ENCODE measurements at places on chromosomes 7 and 10. TPM values are rescaled to one million over a fixed set of nuclear protein-coding genes. Genes with fewer than 3 reads are reported as not detected.

The EIF3A gene
- total RNA-seq: 169 TPM

The IFIT3 gene
- 6.7 TPM for total RNA-seq

The IFIT2 gene
- 1.9 TPM for total RNA-seq

The TMEM139 gene
- not detected for total RNA-seq

The ECHDC3 gene
- 8.9 TPM for total RNA-seq

The SPDYE9 gene
- total RNA-seq: not detected

The ADCYAP1R1 gene
- 0.11 TPM for total RNA-seq

The CDCA7L gene
- total RNA-seq: 89.2 TPM

The PNLIPRP3 gene
- total RNA-seq: not detected

The ANKRD61 gene
- total RNA-seq: 1.1 TPM

- H3K27ac ChIP-seq: no peak overlapping the region
- DNase-seq: no peak
- no peaks in the 10 kb centered on the region for H3K36me3 ChIP-seq
- H3K4me3 ChIP-seq: no peak overlapping the region
- peaks cover 12% of the 10 kb centered on the region for H3K4me1 ChIP-seq
Observed at GRCh38 chr10:110356628-110357245, 52.0 kb upstream of the SMNDC1 start.

GRCh38 chr10:25852364-25852941 is 81.6 kb upstream of the MYO3A start:
- no peaks in the 10 kb centered on the region for H3K36me3 ChIP-seq
- H3K27me3 ChIP-seq: no peaks in the 10 kb centered on the region
- H3K4me1 ChIP-seq: peaks cover 19% of the 10 kb centered on the region
- no peak overlapping the region for H3K4me3 ChIP-seq
- H3K27ac ChIP-seq: no peak overlapping the region

GRCh38 chr7:25024066-25024465 is 44.1 kb upstream of the OSBPL3 start:
- no peaks in the 10 kb centered on the region for H3K4me1 ChIP-seq
- H3K4me3 ChIP-seq: no peak overlapping the region
- H3K27ac ChIP-seq: no peak overlapping the region
- no peaks in the 10 kb centered on the region for H3K36me3 ChIP-seq
- H3K27me3 ChIP-seq: no peaks in the 10 kb centered on the region

DNA sequence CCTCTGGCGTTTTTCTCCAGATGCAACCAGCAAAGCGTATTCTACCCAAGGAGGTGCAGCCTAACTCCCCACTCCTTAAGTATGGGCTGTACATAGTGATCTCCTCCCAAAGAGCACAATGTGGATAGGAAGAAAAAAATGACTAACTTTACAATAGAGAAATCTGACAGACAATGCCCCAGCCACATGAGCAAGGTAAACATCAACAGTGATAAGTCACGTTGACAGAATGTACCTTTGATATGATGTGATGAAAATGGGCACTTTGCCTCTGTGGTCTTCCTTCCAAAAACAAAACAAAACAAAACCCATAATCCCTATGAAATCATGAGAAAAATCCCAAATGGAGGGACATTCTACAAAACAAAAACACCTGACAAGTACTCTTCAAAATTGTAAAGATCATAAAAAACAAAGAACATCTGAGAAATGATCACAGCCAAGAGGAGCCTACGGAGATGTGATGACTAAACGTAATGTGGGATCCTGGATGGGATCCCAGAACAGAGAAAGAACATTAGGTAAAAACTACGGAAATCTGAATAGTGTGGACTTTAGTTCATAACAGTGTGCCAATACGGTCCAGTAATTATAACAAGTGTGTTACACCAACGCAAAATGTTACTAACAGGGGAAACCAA is 50.6 kb downstream of the ABLIM1 start:
- H3K36me3 ChIP-seq: no peaks in the 10 kb centered on the region
- no peak overlapping the region for H3K27ac ChIP-seq
- DNase-seq: no peak
- H3K4me3 ChIP-seq: no peak overlapping the region

DNA sequence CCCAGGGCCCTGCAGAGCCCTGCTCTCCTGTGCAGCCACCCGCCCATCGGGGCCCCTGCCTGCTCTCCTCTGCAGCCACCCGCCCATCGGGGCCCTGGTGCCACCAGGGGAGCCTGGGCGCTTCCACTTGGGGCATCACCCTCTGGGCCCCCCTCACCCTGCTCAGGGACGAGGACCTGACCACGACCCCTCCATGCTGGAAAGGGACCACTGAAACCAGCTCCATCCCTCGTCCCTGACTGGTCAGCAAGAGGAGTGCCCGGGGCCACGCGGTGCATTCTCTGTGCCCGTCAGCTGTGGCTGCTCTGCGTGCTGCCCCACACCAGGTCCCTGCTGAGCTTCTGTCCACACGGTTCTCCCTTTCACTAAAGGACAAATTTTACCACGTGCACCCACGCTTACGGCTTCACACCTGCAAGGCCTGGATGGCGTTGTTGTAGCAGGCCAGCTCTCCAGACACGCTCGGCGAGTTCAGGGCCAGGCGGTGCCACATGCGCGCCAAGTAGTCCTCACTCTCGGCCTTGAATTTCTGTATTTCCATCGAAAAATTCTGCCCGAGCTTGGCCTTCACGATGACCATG is 57.6 kb downstream of the CFAP46 start:
- DNase-seq: no peak
- no peak overlapping the region for H3K4me3 ChIP-seq
- peaks cover 42% of the 10 kb centered on the region for H3K27me3 ChIP-seq
- H3K27ac ChIP-seq: no peak overlapping the region
- H3K36me3 ChIP-seq: no peaks in the 10 kb centered on the region

DNA sequence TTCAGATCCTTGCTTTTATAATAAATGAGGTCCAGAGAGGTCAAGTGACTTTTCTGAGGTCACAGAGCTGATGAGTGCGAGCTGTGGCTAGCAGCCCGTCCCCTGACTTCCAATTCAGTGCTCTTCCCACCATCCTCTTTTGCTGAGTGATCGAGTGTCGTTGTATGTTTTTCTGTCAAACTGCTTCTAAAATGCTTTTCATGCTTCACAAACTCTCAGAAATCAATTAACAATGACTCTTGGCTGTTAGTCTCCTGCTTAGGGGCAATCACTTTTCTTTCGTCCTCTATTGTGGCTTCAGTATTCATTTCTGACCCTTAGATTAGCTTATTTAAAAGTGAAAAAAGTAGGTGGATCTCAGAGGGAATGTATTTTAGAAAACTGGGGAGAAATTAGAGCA is 423.7 kb downstream of the DPP6 start:
- H3K4me3 ChIP-seq: no peak overlapping the region
- no peaks in the 10 kb centered on the region for H3K27me3 ChIP-seq
- no peak for DNase-seq
- no peaks in the 10 kb centered on the region for H3K36me3 ChIP-seq

DNA sequence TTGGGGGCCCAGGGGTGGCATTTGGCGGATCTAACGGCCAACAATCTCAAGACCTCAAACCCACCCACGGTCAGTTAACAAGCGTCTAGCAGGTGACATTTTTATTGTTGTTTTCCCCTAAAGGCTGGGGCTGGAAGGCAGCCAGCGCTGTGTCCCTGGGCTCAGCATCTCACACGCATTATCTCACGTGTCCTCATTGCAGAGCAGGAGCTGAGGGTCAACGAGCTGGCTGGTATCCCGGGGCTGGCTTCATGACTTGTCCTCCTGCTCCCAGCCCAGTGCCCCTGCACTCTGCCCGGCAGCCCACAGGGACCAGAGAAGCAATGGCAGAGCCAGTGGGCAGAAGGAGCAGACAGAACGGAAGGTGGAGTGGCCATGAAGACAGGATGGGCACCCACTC is 54.4 kb upstream of the TMEM273 start:
- DNase-seq: no peak
- no peaks in the 10 kb centered on the region for H3K4me1 ChIP-seq
- H3K27me3 ChIP-seq: peaks cover 18% of the 10 kb centered on the region

DNA sequence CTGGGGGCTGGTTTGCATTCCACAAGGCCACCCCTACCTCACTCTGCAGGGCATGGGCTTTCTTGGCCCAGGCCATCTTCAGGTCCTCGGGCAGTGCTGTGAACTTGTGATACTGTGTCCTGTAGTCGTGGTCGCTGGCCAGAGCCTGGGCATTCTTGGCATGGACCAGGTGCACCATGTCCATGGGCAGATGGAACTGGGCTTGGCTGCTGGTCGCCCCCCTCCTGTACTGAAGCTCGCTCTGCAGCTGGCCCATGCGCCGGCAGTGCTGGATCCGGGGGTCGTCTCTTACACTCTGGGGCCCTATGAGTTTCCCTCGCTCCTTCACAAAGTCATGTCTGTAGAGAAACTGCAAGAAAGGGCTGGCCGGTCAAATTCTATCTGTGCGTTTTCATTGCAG is 51.7 kb downstream of the HABP2 start:
- no peaks in the 10 kb centered on the region for H3K36me3 ChIP-seq
- DNase-seq: no peak
- no peaks in the 10 kb centered on the region for H3K27me3 ChIP-seq
- H3K27ac ChIP-seq: no peak overlapping the region
- H3K4me3 ChIP-seq: no peak overlapping the region

GRCh38 chr7:151125846-151126481 is 39.7 kb downstream of the AGAP3 start:
- peaks cover 38% of the 10 kb centered on the region for H3K36me3 ChIP-seq
- H3K4me1 ChIP-seq: peaks cover 11% of the 10 kb centered on the region
- H3K27ac ChIP-seq: peak overlapping the region; percentile 37
- no peak for DNase-seq

DNA sequence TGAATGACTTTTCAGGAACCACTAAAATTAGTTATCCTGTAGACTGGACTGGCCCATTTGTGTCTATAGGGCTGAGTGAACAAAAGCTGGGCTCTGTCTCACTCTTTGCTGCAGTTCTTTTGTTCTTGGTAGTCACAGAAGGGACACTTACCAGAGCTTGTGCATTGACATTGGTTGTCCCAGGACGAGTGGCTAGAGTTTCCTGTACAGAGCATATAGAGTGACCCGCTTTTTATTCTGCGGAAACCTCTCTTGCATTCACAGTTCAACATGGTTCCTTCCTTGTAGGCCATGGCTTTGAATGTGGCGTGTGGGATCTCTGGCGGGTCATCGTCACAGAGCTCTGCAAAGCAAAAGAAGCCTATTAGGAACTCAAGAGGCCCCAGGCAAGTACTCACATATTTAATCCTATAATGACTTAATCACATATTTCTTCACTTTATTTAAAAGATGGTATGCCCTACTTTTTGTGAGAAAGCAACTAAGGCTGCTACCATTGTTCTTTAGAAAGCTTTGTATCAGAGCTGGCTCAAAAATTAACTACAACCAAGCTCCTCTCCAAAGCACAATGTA is 36.4 kb downstream of the IL2RA start:
- H3K27ac ChIP-seq: no peak overlapping the region
- H3K27me3 ChIP-seq: peaks cover 10% of the 10 kb centered on the region
- peak; percentile 16 for DNase-seq
- no peaks in the 10 kb centered on the region for H3K36me3 ChIP-seq

DNA sequence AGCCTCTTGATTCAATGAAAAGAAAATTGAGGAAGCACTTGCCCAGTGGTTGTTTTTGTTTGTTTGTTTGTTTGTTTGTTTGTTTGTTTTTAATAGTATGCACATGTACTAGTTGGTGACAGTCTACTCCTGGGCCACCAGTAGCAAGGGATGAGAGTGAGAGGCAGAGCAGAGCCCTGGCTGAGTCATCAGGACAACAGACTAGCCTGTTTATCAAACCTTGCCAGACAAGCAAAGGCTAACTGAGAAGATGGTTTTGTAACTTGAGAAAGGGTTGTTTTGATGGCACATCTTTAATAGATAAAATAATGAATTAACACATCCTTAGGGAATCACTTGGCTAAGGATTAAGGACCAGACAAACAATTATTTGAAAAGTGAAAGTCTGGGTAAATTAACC is 78.1 kb downstream of the INHBA start:
- H3K27ac ChIP-seq: no peak overlapping the region
- no peaks in the 10 kb centered on the region for H3K27me3 ChIP-seq
- H3K4me1 ChIP-seq: no peaks in the 10 kb centered on the region
- H3K4me3 ChIP-seq: no peak overlapping the region
- DNase-seq: no peak

- H3K36me3 ChIP-seq: no peaks in the 10 kb centered on the region
- no peaks in the 10 kb centered on the region for H3K4me1 ChIP-seq
- H3K27me3 ChIP-seq: no peaks in the 10 kb centered on the region
- no peak overlapping the region for H3K4me3 ChIP-seq
Observed at GRCh38 chr10:77080361-77081027, 557.1 kb downstream of the KCNMA1 start.

- DNase-seq: peak; percentile 15
- no peaks in the 10 kb centered on the region for H3K27me3 ChIP-seq
Observed at GRCh38 chr7:12805518-12805928, 118.1 kb downstream of the ARL4A start.

DNA sequence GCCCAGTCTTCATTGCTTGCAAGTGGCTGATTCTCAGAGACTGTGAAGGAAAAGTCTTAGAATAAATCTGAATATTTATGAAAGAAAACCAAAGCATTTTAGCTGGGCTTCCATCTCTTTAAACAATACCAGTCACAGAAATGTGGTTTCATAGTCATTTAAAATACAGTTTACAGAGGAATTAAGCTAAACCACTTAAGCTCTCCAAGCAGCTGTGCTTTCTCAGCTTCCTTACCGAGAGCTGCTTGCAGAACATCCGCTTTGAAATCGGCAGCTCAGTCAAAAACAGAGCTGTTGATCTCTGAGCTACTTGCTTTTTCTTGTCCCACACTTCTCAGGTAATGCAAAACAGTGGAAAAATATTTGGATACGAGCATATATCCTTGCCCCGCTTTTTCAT is 134.5 kb downstream of the DYNC1I1 start:
- DNase-seq: peak; percentile 83
- H3K27ac ChIP-seq: peak overlapping the region; percentile 29
- no peak overlapping the region for H3K4me3 ChIP-seq
- H3K4me1 ChIP-seq: peaks cover 30% of the 10 kb centered on the region
- no peaks in the 10 kb centered on the region for H3K36me3 ChIP-seq
- H3K27me3 ChIP-seq: no peaks in the 10 kb centered on the region

GRCh38 chr10:125840955-125841354 is 17.6 kb downstream of the BCCIP start:
- no peaks in the 10 kb centered on the region for H3K4me1 ChIP-seq
- H3K36me3 ChIP-seq: peaks cover 60% of the 10 kb centered on the region
- no peak overlapping the region for H3K27ac ChIP-seq
- no peaks in the 10 kb centered on the region for H3K27me3 ChIP-seq

DNA sequence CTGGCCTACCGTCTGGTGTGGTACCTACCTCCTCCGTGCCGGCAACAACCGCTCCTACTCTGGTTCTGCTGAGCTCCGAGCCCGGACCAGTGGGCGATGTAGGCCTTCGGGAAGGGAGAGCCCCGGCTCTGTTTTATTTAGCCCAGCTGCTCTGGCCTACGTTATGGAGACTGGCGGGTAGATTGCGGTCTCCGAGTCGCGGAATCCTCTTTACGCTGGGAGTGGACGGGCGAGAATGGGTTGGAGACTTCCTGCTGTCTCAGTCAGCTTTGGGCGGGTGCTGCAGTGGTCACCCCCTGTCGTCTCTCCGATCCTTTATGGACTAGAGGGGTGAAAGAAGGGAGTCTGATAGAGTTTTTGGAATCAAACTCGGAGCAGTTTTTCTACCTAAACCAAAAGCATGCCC is 406 bp downstream of the CBLL1 start:
- H3K27me3 ChIP-seq: no peaks in the 10 kb centered on the region
- peaks cover 23% of the 10 kb centered on the region for H3K4me1 ChIP-seq
- H3K4me3 ChIP-seq: peak overlapping the region; percentile 80
- peaks cover 11% of the 10 kb centered on the region for H3K36me3 ChIP-seq

Measured in A673 (cell line).